ENCODE measurements at places on chromosomes 5 and 9. TPM values are rescaled to one million over a fixed set of nuclear protein-coding genes. Genes with fewer than 3 reads are reported as not detected.

TOR4A gene
- total RNA-seq, result 4.9 TPM

FAXDC2 gene
- total RNA-seq, result 0.43 TPM

SLC6A18 gene
- total RNA-seq, result not detected

C1QTNF2 gene
- total RNA-seq, result not detected

FAM193B gene
- total RNA-seq, result 233 TPM

NR6A1 gene
- total RNA-seq, result 0.50 TPM

DNA sequence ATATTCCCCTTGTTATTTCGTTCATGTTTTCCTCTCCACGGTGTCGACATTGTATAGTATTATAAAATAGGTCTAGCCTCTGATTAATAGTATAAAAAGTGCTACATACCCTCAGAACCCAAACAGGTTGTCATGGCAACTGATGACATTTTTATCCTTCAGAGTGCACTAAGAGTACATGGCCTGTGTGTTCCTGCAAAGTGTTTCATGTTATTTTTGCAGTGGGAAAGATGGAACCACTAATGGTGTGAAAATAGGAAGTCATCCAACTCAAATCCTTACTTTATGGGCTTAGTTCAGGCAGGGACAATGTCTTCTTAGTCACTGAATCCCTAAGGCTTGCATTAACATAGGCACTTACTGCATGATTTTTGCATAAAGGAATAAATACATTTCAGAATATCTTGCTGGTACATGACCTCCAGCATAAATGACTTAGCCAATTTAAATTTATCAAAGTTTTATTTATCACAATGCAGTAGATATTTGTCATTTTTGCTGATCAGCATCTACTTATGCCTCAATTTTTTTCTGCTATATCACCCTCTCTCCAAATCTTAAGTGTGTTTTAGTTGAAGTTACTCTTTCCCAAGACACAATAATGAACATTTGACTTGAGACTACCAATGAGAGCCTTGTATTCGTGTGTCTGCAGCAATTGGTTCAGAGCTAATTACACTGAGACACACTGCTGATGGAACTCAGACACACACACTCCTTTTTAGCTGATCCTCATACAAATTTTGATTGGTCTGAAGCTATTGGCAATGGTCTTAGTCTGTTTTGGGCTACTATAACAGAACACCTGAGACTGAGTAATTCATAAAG lies 243.7 kb downstream of the KCTD16 start:
- H3K4me3 ChIP-seq, result no peak overlapping the region
- H3K4me1 ChIP-seq, result no peaks in the 10 kb centered on the region
- H3K27ac ChIP-seq, result no peak overlapping the region
- DNase-seq, result no peak
- H3K27me3 ChIP-seq, result no peaks in the 10 kb centered on the region

- H3K27me3 ChIP-seq, result no peaks in the 10 kb centered on the region
- H3K4me3 ChIP-seq, result no peak overlapping the region
- no peak overlapping the region for H3K27ac ChIP-seq
- no peak for DNase-seq
- H3K4me1 ChIP-seq, result no peaks in the 10 kb centered on the region
- H3K36me3 ChIP-seq, result no peaks in the 10 kb centered on the region
These were observed 104.6 kb downstream of the MTX3 start for GRCh38 chr5:79886456-79886855.

- H3K4me1 ChIP-seq, result no peaks in the 10 kb centered on the region
- no peak overlapping the region for H3K27ac ChIP-seq
- H3K36me3 ChIP-seq, result no peaks in the 10 kb centered on the region
- DNase-seq, result no peak
- no peak overlapping the region for H3K4me3 ChIP-seq
These were observed 46.1 kb upstream of the ZBED3 start for GRCh38 chr5:77133061-77133758.

GRCh38 chr5:132746954-132747615 lies at the start of gene CCNI2:
Gene CCNI2 (plus strand): TSS chr5:132747426. CDS start chr5:132747496, 70 bp downstream.
- peak within 1 kb of the TSS; percentile 50 for H3K27ac ChIP-seq
- DNase-seq, result peak; percentile 62
- H3K36me3 ChIP-seq, result peaks cover 5% of the 10 kb centered on the region
- H3K4me3 ChIP-seq, result peak within 1 kb of the TSS; percentile 63
- H3K27me3 ChIP-seq, result no peaks in the 10 kb centered on the region
- peaks cover 13% of the 10 kb centered on the region for H3K4me1 ChIP-seq

DNA sequence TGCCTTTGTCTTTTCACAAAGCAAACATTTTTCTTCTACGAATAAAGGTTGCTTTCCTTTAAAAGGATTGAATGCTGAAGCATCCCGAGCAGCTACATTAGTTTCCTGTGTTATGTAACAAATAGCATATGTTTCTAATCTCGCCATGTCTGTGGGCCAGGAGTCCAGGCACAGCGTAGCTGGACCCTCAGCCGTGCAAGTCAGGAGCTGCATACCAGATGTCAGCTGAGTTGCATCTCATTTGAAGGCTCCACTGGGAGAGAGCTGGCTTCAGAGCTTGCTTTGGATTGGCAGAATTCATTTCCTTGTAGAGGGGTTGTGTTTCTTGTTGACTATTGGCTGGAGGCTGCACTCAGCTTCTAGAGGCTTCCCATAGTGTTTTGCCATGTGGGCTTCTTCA lies 16.0 kb upstream of the GOLPH3 start:
- no peak overlapping the region for H3K27ac ChIP-seq
- H3K36me3 ChIP-seq, result no peaks in the 10 kb centered on the region
- DNase-seq, result no peak
- no peak overlapping the region for H3K4me3 ChIP-seq
- H3K4me1 ChIP-seq, result no peaks in the 10 kb centered on the region
- H3K27me3 ChIP-seq, result peaks cover 8% of the 10 kb centered on the region

DNA sequence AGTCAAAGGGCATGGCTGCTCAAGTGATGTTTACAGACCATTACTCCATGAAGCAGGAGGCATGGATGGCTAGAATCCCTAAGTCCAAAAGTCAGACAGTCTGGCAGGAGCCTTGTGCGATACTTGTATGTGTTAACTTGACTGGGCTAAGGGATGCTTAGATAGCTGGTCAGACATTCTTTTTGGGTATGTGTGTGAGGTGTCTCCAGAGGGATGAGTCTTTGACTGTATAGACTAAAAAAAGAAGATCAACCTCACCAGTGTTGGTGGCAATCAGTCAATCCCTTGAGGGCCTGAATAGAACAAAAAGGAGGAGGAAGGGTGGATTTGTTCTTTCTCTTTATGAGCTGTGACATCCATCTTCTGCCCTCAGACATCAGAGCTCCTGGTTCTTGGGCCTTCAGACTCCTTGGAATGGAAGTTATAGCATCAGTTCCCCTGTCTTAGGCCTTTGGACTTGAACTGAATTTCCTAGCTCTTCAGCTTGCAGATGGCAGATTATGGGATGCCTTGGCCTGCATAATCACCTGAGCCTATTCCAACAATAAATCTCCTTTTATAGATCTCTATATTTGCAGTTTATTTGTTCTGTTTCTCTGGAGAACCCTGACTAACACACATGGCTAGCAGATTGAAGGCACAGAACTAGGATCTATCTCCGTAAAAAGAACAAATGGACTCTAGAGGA lies 9.7 kb upstream of the HSPB3 start:
- H3K4me3 ChIP-seq, result no peak overlapping the region
- H3K27ac ChIP-seq, result no peak overlapping the region
- H3K4me1 ChIP-seq, result no peaks in the 10 kb centered on the region
- no peaks in the 10 kb centered on the region for H3K36me3 ChIP-seq

- no peak overlapping the region for H3K4me3 ChIP-seq
- H3K27me3 ChIP-seq, result no peaks in the 10 kb centered on the region
- H3K36me3 ChIP-seq, result no peaks in the 10 kb centered on the region
- no peak overlapping the region for H3K27ac ChIP-seq
- H3K4me1 ChIP-seq, result peaks cover 9% of the 10 kb centered on the region
These were observed 113.6 kb upstream of the CD180 start for GRCh38 chr5:67310169-67310568.

- H3K4me1 ChIP-seq, result no peaks in the 10 kb centered on the region
- H3K36me3 ChIP-seq, result peaks cover 16% of the 10 kb centered on the region
- H3K27ac ChIP-seq, result no peak overlapping the region
- no peak overlapping the region for H3K4me3 ChIP-seq
These were observed 45.8 kb downstream of the THOC3 start for GRCh38 chr5:175922192-175922885.

DNA sequence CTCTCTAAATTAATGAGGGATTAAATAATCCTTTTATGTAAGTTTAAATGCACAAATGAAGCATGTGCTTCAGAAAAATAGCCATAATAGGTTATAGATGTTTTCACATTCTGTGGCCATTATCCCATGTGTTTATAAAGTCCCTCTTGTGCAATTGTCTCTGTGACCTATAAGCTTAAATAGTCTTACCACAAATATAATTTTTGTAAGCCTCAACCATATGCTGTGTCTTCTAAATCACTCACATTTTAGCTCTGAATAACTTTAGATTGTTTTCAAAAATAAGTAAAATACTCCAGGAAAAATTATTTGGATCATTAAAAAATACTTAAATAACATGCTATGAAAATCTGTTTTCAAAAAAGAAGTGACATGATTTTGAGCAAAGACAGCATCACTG lies 1894.7 kb downstream of the MAT2B start:
- no peaks in the 10 kb centered on the region for H3K36me3 ChIP-seq
- H3K27ac ChIP-seq, result no peak overlapping the region
- H3K4me3 ChIP-seq, result no peak overlapping the region
- no peak for DNase-seq

- no peak for DNase-seq
- no peak within 1 kb of the TSS for H3K27ac ChIP-seq
- no peak within 1 kb of the TSS for H3K4me3 ChIP-seq
- H3K36me3 ChIP-seq, result no peaks in the 10 kb centered on the region
- H3K27me3 ChIP-seq, result peaks cover 15% of the 10 kb centered on the region
- H3K4me1 ChIP-seq, result no peaks in the 10 kb centered on the region
These were observed at the start of gene MEGF10 for GRCh38 chr5:127290019-127290945. Gene MEGF10 (plus strand): TSS chr5:127290796. CDS start chr5:127331309, 40,513 bp downstream.

DNA sequence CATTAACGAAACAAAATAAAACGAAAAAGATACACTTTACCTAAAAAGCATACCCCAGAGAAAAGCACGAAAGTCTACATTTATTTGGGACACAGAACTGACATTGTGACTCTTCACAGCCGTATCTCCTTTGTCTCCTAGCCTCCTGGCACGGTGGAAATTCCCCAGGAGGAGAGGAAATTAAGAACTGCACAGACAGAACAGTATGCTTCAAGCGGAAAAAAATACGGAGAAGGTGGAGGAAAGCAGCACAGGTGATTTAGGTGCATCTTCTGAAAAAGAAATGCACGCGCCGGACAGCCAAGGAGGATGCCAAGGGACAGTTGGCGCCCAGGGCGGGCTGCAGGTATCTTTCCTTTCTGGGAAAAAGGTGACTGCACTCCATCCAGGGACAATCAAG lies 32.0 kb downstream of the DDX31 start:
- H3K27me3 ChIP-seq, result no peaks in the 10 kb centered on the region
- no peak overlapping the region for H3K4me3 ChIP-seq
- H3K36me3 ChIP-seq, result peaks cover 43% of the 10 kb centered on the region
- no peak for DNase-seq
- no peak overlapping the region for H3K27ac ChIP-seq

- no peak overlapping the region for H3K27ac ChIP-seq
- no peaks in the 10 kb centered on the region for H3K36me3 ChIP-seq
- H3K4me1 ChIP-seq, result no peaks in the 10 kb centered on the region
- H3K4me3 ChIP-seq, result no peak overlapping the region
These were observed 158.3 kb upstream of the MAP3K1 start for GRCh38 chr5:56656846-56657726.

- H3K4me1 ChIP-seq, result no peaks in the 10 kb centered on the region
- H3K27ac ChIP-seq, result no peak overlapping the region
- H3K27me3 ChIP-seq, result peaks cover 10% of the 10 kb centered on the region
- DNase-seq, result no peak
- H3K4me3 ChIP-seq, result no peak overlapping the region
These were observed 40.4 kb downstream of the COL5A1 start for GRCh38 chr9:134682026-134682425.

DNA sequence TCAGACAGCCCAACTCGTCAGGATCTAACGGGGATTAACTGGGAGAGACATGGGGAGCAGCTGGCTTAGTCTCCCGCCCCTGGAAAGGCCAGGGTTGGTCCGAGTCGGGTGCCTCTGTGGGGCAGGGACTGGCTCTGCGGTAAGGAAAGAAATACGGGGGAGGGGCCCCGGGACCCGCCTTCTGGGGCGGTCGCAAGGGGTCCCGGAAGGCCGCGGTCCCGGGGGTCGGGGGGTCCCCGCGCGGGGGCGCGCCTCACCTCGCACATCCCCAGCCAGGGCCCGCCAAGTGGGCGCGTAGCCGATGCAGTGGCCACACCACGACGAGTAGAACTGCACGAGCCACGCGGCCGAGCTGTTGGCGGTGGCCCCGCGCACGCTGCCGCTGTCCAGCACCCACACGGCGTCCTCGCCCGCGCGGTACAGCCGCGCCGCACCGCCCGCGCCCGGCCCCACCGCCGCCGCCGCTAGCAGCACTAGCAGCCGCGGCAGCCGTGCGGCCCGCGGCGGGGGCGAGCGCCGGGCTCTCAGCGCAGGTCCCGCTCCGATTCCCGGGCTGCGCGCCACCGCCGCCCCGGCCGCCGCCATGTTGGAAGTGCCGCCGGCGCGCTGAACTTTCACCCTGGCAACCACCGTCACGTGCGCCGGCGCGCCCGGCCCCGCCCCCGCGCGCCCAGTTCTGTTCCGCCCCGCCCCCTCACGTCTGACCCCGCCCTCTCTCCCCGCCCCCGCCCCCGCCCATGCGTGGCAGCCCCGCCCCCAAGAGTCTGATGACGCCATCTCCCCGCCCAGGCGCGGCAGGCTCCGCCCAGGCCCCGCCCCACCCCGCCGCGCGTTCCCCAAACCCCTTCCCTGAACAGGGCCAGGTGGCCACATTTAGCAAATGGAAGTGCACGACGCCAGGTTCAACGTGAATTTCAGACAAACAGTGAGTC lies at the start of gene QSOX2:
TSS of gene QSOX2 (minus strand) at position 594 of the 932 bp plus-strand sequence. CDS start at position 585, 9 bp downstream.
- H3K27ac ChIP-seq, result peak within 1 kb of the TSS; percentile 57
- no peaks in the 10 kb centered on the region for H3K27me3 ChIP-seq
- peak within 1 kb of the TSS; percentile 75 for H3K4me3 ChIP-seq
- peaks cover 48% of the 10 kb centered on the region for H3K4me1 ChIP-seq
- peak; percentile 82 for DNase-seq
- H3K36me3 ChIP-seq, result no peaks in the 10 kb centered on the region

DNA sequence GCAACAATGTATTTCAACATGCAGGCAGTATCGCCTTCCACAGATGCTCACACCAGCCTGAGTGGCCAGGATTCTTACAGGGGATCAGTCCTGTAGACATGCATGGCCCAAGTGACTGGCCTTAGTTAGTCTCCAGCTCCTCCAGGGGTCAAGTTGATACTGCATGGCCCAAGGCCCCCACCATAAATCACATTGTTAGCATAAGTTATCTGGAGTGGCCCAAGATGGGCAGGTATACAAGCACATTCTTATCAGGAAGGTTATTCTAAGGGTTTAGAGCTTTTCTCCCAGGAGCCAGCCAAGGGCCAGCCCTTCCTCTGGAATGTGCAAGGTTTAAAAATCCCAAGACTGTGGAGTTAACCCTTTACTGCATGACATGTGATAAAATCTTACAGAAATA lies 230.9 kb upstream of the NFIL3 start:
- H3K27ac ChIP-seq, result no peak overlapping the region
- DNase-seq, result no peak
- H3K4me1 ChIP-seq, result no peaks in the 10 kb centered on the region
- H3K36me3 ChIP-seq, result no peaks in the 10 kb centered on the region
- H3K27me3 ChIP-seq, result no peaks in the 10 kb centered on the region

GRCh38 chr5:172906436-172906835 lies 52.8 kb upstream of the RPL26L1 start:
- peaks cover 17% of the 10 kb centered on the region for H3K36me3 ChIP-seq
- no peaks in the 10 kb centered on the region for H3K27me3 ChIP-seq
- H3K4me3 ChIP-seq, result no peak overlapping the region
- no peak overlapping the region for H3K27ac ChIP-seq

- peaks cover 12% of the 10 kb centered on the region for H3K4me1 ChIP-seq
- no peak overlapping the region for H3K27ac ChIP-seq
- no peaks in the 10 kb centered on the region for H3K36me3 ChIP-seq
- DNase-seq, result peak; percentile 24
These were observed 8.4 kb downstream of the ZNF474 start for GRCh38 chr5:122137702-122138101.

Measured in T-cell (primary cell).